ENCODE measurements at places on chromosomes 3 and 15.

DNA sequence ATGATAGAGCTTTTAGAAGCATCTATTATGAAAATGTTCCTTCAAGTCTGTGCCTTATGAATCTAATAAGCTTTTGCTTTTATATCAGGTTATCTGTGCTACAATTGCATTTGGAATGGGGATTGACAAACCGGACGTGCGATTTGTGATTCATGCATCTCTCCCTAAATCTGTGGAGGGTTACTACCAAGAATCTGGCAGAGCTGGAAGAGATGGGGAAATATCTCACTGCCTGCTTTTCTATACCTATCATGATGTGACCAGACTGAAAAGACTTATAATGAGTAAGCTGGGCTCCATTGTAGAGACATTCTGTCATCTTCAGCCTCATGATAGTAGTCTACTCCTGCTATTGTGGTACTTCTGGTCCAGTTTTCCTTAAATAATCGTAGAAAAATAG lies 73.4 kb downstream of the BLM start:
- no peak for DNase-seq

- DNase-seq: no peak
These were observed 108.2 kb upstream of the UBE2E2 start for GRCh38 chr3:23094890-23095462.

DNA sequence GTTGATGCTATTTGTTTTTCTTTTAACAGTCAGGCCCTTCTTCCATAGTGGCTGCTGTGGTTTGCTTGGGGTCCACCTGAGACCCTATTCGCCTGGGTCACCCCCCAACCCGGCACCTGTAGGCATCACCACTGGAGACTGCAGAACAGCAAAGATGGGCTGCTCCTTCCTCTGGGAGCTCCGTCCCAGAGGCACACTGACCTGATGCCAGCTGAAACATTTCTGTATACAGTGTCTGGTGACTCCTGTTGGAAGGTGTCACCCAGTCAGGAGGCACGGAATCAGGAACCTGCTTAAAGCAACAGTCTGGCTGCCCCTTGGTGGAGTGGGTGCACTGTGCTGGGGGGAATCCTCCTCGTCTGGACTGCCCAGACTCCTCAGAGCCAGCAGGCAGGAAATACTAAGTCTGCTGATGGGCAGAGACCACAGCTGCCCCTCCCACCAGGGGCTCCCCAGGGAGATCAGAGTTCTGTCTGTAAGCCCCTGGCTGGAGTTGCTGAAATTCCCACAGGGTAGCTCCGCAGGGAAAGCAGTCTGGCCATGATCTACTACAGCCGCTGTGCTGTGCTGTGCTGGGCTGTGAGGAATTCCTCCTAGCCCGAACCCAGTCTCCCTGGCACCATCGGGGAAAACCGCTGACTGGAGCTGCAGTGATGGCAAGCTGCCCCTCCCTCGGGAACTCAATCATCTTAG lies 248.2 kb downstream of the TBC1D5 start:
- DNase-seq: no peak

GRCh38 chr15:69910514-69910913 lies 187.2 kb downstream of the TLE3 start:
- no peak for DNase-seq

DNA sequence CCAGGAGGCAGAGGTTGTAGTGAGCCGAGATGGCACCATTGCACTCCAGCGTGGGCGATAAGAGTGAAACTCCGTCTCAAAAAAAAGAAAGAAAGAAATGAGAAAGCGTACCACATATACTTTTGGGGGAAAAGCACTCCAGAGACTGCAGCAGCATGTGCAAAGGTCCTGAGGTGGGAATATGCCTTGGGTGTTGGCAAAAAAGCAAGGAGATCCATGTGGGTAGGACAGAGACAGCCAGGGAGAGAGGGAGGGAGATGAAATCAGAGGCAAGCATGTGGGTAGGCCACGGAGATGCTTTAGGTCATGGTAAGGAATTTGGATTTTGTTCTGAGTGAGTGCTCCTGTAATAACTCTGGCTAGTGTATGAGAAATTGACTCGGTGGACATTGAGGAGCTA lies 3.7 kb upstream of the SH3BP5 start:
- DNase-seq: no peak

DNA sequence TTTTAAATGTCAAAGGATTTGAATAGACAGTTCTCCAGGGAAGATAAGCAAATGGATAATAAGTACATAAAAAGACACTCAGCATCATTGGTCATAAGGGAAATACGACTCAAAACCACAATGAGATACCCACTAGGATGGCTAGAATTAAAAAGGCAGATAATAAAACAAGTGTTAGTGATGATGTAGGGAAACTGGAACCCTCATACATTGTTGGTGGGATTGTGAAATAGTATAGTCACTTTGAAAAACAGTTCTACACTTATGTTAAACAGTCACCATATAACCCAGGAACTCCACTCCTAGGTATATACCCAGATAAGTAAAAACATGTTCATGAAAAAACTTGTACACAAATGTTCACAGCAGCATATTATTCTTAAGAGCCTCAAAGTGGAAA lies 72.5 kb downstream of the GPR156 start:
- no peak for DNase-seq

GRCh38 chr15:77649610-77650009 lies 16.9 kb upstream of the LINGO1 start:
- no peak for DNase-seq

DNA sequence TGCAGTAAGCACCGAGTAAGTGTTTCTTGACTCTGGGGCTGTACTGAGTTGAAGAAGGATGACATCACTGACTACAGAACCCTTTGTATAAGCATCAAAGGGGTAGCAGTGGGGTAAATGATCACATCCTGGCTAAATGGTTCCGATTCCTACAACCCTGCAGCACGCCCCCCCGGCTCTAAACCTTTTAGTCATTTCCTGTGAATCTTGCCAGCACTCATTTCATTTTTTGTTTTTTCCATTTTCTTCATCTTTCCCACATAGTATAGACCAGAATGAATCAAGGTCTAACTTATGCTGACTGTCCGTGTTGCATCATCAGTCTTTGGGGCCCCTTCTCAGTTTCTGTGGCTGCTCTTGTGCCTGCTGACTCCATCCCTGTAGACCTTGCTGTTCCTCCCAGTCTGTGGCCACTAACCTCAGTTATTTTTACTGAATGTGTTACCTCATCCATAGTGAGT lies 383.1 kb upstream of the TPRG1 start:
- DNase-seq: peak; percentile 80

DNA sequence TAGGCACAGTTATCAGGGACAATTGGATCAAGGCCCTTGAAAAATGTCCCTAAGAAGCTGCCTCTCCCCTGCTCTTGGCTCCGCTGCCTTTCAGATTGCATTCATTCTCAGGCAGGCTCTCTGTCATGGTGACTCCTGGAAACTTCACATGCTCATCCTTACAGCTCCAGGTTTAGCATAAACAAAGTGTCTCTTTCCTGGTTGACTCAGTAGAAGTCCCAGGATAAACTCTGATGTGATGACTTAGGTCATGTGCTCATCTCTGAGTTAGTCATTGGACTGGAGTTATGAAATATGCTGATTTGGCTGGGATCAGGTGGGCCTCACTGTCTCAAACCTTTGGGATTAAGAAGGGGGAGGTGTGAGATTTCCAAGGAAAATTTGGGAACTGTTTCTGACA lies 243.8 kb downstream of the ZNF621 start:
- DNase-seq: no peak

DNA sequence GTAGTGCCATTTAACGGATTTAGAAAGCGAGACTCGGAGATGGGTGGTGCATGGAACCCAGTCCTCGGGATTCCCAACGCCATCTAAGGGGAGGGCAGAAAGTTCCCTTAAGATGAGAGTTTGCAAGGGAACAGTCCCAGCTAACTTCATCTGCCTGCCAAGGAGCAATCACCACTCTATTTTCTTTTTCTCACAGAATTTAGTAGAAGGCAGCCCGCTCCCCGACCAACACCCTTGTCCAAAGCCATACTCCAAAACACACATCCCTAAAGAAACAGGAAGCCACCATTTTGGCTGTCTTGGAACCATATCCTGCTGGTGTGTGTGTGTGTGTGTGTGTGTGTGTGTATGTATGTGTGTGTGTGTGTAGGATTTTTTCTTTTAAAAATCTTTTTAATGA lies 7.1 kb upstream of the FGD5 start:
- no peak for DNase-seq

DNA sequence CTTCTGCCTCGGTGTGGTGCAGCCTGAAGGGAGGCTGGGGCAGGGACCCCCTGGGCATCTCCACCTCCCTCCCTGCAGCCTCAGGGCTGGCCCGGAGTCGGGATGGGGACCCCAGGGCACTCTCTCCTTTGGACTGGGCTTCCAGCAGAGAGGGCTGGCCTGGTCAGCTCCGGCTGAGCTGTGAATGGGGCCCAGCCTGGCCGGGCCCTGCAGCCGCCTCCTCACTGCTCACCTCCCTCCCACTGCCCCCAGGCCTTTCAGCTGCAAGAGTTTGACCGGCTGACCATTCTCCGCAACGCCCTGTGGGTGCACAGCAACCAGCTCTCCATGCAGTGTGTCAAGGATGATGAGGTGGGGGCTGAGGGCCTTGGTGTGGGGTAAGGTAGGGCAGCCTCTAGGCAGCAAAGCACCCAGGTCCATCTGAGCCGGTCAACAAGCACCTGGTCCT lies 36.0 kb downstream of the PSTPIP1 start:
- DNase-seq: no peak

GRCh38 chr3:13500133-13500885 lies 20.2 kb downstream of the HDAC11 start:
- no peak for DNase-seq

DNA sequence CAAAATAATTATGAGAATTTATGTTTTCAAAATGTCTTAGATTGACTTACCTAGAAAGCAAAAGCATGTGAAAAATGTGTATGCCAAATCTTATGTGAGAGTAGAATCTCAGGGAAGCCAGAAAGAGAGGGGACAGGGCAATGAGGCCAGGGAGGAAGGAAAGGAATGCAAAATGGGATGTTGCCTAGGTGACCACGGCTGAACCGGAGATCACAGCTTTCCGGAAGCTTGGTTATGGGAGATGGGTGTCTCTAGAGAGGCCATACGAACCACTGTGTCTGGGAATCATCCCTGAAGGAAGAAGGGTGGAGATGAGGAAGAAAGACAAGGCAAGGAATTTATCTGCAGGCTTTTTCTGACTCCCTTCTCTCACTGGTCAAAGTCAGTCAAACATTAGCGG lies 76.0 kb downstream of the SUCLG2 start:
- DNase-seq: no peak

GRCh38 chr3:152968388-152969024 lies 133.6 kb downstream of the P2RY1 start:
- no peak for DNase-seq

- DNase-seq: no peak
These were observed 21.0 kb downstream of the PLXNB1 start for GRCh38 chr3:48408823-48409281.

- no peak for DNase-seq
These were observed 284.4 kb downstream of the KCNH8 start for GRCh38 chr3:19432669-19433068.

- DNase-seq: no peak
These were observed 350.7 kb downstream of the NSUN3 start for GRCh38 chr3:94413336-94414108.

DNA sequence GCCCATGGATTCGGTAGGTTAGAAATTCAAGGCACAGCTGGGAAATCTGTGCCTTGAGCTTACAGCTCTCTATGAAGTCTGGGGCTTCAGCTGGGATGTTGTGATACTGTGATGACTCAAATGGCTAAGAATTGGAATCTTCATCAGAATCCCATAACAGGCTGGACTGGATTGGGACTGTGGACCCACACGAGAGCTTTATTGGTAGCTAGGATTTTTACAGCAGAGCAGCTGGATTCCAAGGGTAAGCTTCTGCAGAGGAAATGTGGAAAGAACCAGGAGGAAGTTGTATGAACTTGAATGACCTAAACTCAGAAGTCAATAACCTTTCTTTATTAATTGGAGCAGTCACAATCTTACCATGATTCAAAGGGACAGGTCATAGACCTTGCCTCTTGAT lies 1187.1 kb downstream of the ROBO1 start:
- no peak for DNase-seq

- no peak for DNase-seq
These were observed 67.9 kb downstream of the ULK4 start for GRCh38 chr3:41893977-41894376.

DNA sequence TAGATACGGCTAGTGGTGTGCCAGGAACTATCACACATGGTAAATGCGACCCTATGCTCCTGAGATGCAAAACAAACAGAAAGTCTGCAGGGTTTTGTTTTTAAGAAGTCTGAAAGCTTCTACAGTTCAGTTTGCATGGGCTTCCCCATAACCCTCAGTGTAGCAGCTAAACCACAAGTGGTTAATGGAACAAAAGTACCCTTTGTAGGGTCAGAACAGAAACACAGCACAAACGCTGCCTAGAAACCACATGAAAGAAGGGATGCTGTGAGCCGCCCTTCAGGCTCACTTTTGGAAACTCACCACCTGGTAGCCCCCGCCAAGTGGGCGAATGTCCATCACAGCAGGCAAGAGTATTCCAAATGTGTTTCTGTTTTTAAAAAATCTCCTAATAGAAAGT lies 46.2 kb downstream of the CTDSPL start:
- no peak for DNase-seq

DNA sequence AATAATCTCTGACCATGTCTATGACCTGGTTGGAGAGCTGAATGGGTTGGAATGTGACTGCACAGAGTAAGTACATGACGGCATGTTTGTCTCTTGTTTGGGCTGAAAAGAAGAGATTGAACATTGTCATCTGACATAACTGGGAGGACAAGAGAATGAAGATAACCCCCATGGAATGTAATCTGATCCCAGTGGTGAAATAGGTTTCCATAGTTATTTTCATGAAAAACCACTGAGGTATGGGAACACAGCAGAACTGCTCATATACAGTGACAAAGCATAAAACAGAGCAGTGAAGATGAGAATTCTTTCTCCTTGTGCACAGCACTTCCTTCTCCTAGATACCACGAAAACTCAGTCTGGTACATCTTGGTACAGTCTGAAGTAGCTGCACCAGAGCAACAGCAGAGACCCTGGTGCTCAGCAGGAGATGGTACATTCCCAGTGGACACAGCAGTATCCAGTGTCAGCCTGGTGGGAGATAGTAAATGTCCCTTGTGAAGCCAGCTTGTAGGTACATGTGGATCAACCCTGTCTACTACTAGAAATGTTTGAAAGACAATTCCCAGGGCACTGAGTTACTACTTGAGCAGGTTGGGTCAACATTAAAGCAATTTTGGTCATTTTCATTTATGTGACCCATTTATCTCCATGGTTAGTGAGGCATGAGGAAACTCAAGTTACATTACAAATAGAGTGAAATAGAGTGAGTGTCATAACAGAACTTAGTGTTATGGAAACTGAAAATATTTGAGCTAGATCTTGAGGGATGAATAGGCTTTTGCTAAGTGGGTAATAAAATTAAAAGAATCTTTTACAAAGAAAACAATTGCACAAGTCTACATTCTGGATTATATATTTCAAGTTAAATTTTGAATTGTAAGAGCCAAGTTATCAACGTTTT lies 178.3 kb downstream of the SUCNR1 start:
- DNase-seq: no peak

- no peak for DNase-seq
These were observed 71.8 kb downstream of the MINDY2 start for GRCh38 chr15:58842713-58843396.

- DNase-seq: no peak
These were observed 44.8 kb downstream of the HCN4 start for GRCh38 chr15:73323956-73324355.

GRCh38 chr3:13145131-13145825 lies 72.0 kb upstream of the IQSEC1 start:
- no peak for DNase-seq

Data from stimulated activated effector memory CD8-positive, alpha-beta T cell treated with anti-CD3 and anti-CD28 coated beads, Interleukin-12 subunit alpha, Interleukin-12 subunit beta, amount 100 ng/mL, for 72 hours (primary cell).